ENCODE measurements at places on chromosomes 2 and 18.

DNA sequence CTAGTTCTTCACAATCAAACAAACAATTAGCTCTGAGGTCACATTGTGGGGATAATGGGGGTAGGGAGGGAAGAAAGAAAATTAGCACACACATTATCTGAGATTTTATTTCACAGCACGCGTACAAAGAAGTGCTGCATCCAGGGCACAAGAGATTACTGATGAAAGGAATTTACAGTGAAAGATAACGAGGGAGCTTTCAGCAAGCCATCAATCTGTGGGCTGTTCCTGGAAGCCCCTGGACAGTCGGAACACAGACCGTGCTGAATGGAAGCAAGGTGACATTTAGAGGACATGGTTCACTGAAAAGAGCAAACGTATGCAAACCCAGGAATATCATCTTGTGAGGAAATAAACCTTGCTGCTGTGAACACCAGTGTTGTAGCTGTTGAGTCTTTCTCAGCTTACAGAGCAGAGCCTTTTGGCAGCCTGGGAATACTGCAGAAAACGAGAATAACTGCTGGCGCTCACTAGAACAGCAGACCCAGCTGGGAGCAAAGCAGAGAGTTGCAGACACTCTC, 63.2 kb downstream of the SCG2 start:
- no peak for DNase-seq

DNA sequence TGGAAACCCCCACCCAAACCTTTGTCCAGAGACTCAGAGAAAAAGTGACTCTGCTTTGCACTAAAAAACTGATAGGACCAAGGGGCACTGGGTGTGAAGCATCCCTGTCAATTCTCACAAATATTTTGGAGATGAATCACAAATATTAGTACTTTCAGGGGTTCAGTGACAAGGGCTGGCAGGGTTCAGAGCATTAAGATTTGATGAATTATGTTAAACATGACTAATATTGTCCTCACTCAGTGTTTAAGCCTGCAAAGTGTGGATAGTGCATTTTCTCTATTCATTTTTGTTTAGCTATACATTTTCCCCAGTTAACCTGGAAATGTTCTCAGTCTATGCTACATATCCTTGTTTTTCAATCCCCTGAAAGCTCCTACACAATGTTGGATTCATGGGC, 65.3 kb upstream of the CCDC68 start:
- DNase-seq = no peak

- no peak for DNase-seq
These were observed 102.5 kb downstream of the BARD1 start for GRCh38 chr2:214706986-214707385.

DNA sequence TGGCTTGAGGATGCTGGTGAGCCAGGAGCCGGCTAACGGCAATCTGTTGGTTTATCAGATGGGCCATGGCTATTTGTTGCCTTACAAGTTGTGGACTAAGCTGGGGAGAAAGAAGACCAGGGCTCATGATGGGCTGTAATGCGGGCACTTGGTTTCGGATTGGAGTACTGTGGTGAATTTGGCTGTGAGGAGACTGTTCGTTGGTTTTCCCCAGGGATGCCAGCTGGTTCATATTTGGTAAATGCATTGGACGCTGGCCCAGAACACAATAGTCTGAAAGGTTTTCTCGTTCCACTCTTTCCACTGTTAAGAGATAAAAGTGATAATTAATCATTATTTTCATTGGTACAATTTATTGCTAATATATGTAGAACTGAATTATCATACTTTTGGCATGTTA, 108.9 kb downstream of the SATB2 start:
- DNase-seq = no peak

- DNase-seq = no peak
These were observed 292.8 kb downstream of the INSIG2 start for GRCh38 chr2:118380915-118381653.

GRCh38 chr2:142866426-142866825, 11.0 kb upstream of the KYNU start:
- DNase-seq = no peak

DNA sequence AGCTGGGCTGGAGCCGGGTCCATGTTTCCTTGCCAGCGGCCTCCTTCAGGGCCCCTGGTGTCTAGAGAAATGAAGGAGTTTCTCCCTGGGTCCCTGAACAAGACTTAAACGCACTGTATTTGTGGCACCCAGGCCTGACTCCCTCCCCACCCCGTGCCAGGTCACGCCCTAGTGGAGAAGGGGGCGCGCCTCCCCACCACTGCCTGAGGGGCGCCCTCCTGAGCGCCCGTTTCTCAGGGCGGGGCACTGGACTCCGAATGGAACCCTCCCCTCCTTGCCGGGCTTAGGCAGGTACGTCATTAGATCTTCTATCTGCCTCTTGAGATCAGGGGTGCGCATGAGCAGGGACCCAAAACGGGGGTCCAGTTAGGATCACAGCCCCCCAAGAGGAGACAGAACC, 16.3 kb downstream of the ODC1 start:
- no peak for DNase-seq

DNA sequence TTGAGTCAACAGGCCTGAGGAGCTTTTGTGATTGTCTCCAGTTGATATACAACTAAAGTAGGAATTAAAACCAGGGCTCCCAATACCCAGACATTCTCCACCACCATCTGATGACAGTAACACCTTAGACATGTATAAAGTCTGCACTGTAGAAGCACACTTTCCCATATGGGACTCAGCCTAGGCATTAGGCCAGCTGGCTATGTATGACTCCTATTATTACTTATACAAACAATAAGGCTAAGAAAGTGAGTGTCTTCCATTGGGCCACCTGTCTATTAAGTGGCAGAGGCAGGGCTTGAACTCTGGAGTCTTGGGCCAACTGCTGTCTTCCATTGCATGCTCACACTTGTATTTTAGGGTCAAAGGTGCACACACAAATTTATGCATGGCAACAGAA, 32.1 kb upstream of the COLEC12 start:
- DNase-seq = no peak

- DNase-seq = no peak
These were observed 248.1 kb upstream of the FIGN start for GRCh38 chr2:163983911-163984310.

DNA sequence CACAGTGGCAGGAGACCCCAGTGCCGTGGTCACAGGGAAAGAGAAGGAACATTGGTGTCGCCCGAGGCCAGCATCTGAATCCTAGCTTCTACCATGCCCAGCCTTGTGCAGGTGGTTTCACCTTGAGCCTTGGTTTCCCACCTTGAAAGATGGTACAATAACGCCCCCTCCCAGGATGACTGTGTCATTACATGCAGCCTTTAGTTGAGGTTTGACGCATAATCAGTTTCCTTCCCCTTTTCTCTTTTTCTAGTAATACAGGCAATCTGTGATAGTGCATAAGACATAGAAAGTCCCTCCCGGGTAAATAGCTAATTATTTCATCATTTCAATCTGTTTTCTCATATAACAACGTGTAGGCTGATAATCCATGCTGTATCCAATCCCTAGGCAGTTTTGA, 29.8 kb upstream of the ZNF407 start:
- DNase-seq = no peak

- DNase-seq = no peak
These were observed 105.8 kb upstream of the SPOPL start for GRCh38 chr2:138395565-138396306.

GRCh38 chr2:62459106-62459505, 46.9 kb downstream of the TMEM17 start:
- DNase-seq = no peak

GRCh38 chr2:40690036-40690435, 238.1 kb upstream of the SLC8A1 start:
- no peak for DNase-seq

DNA sequence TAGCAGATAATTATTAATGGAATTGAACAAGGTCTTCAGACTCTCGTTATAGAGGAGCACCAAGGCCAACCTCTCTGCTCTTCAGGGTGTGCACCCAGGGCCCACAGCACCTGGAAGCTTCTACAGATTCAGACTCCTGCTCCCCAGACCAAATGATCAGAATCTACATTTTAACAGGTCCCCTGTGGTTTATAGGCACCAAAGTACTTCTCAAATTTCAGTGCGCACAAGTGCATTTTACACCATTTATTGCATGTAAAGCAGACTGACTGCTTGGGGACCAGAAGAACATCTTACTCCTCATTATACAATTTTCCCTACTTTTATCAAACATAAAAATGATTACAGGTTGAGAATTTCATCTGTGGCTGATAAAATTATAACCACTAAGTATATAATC, 163.9 kb downstream of the COL4A4 start:
- DNase-seq = no peak

- no peak for DNase-seq
These were observed 64.9 kb downstream of the ZNF521 start for GRCh38 chr18:25287106-25287505.

- no peak for DNase-seq
These were observed 1311.7 kb upstream of the CDH2 start for GRCh38 chr18:29488617-29489016.
